ENCODE measurements at places on chromosomes 3 and 15. TPM values are rescaled to one million over a fixed set of nuclear protein-coding genes. Genes with fewer than 3 reads are reported as not detected.

AMT gene
- total RNA-seq, result 14.0 TPM

ITIH1 gene
- not detected for total RNA-seq

GRCh38 chr3:171831936-171832335, 11.2 kb upstream of the TMEM212 start:
- no peaks in the 10 kb centered on the region for H3K27me3 ChIP-seq
- no peak overlapping the region for H3K27ac ChIP-seq
- DNase-seq, result no peak
- peaks cover 21% of the 10 kb centered on the region for H3K4me1 ChIP-seq

MASP1 gene
- total RNA-seq, result 1.4 TPM

GRCh38 chr15:61890106-61890505, 170.1 kb downstream of the VPS13C start:
- DNase-seq, result no peak
- no peaks in the 10 kb centered on the region for H3K27me3 ChIP-seq

All from neural crest cell (in vitro differentiated cells).